ENCODE measurements at places on chromosomes 7 and 10.

- no peak for DNase-seq
Observed at GRCh38 chr7:234051-234707, 41.8 kb downstream of the FAM20C start.

GRCh38 chr10:6987536-6987945 lies 407.5 kb upstream of the PRKCQ start:
- DNase-seq, result no peak

GRCh38 chr7:116953372-116953905 lies at the start of gene ST7:
Gene ST7 (plus strand): TSS chr7:116953501. CDS start chr7:116953541, 40 bp downstream.
- DNase-seq, result peak; percentile 61

DNA sequence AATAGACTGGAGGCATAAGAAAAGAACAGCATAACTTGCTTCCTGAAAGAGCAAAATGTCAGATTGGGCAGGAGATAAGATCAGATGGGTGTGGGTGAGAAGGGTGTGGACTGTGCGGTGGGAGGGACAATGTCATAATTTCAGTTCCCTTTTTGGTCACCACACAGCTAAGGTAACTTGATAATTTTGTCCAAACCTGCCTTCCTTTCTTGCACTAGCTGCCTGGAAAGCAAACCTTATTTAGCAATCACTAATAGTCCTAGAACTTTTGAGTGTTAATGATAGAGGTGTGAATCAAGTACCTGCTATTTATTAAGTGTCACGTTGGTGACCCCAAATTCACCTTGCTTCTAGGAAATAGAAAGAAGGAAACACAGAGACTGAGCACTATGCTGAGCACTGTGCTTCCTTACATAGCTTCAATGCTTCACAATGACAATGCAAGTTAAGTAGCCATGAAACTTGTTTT lies 72.4 kb upstream of the SP4 start:
- no peak for DNase-seq

DNA sequence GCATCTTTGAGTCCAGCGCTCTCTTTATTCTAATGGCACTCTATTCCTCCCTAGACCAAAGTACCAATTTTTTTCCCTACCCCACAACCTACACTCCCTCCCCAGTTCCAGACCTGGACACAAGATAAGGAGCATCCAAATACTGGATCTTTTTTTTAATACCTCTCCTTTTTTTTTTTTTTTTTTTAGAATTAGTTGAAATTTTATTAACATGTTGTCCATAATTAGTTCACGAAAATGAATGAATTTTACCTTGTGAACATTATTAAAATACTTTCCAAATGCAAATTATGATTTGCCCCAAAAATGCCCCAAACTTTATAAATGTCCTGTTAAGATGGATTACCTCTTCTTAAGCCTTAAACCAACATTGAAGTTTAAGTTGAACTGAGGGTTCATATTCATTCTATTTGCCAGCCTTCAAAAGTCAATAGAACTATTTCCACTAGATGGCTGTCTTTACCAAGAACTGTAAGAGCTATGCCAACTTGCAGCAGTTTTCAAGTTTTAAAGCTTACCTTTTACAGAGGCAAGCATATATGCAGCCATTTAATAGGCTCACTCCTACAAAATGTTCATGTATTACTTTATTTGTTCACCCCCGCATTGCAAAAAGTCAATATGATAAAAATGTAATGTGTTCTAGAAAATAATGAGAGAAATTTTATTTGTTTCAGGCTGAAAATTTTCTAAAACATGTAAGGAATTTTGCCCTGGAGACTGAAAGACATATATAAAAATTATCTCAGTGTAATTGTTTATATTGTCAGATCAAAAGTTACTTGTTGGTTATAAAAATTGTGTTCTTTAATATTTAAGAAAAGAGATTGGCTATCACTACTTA lies 39.7 kb upstream of the TNKS2 start:
- DNase-seq, result peak; percentile 39

- DNase-seq, result no peak
Observed at GRCh38 chr7:28263622-28264271, 83.2 kb upstream of the JAZF1 start.

- DNase-seq, result no peak
Observed at GRCh38 chr10:137031-137430, 1.8 kb downstream of the ZMYND11 start.

- no peak for DNase-seq
Observed at GRCh38 chr7:54109501-54109900, 432.7 kb upstream of the VSTM2A start.

- DNase-seq, result no peak
Observed at GRCh38 chr10:32142646-32143045, 86.4 kb upstream of the KIF5B start.

DNA sequence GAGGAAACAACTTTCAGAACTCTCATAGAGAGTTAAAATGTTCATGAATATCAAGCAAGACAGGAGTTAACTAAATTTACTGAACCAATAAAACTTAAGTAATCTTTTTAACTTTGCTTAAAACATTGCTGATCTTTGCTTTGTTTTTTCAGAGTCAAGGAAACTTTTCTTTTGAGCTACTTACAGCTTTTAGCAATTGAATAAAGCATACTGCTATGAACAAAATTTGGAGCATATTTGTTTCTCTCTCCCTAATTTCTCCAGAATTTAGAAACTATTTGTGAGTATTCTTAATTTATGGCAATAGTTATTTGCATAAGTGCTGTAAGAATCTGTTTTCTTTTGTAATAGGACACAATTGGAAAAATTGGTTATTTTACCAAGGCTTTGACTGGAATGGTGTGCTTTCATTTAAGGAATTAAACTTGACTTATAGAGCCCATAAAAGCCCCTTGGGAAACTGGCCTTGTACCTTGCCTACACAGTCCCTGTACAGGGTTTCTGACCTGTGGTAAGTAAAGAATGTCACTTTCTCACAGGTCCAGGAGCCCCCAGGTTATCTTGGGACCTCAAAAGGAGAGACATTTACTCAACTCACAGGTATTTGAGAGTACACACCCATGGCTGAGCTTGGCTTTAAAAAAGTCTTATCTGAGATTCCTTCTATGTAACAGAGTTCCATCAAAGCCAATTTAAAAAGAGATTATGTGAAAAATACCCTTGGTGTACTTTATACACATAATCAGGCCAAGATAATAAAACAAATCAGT lies 23.3 kb upstream of the KIAA1549 start:
- DNase-seq, result no peak

GRCh38 chr7:74527842-74528241 lies 74.1 kb downstream of the GTF2IRD1 start:
- DNase-seq, result peak; percentile 71

GRCh38 chr10:118742782-118743181 lies 12.0 kb downstream of the CACUL1 start:
- no peak for DNase-seq

- no peak for DNase-seq
Observed at GRCh38 chr7:85343484-85343883, 156.6 kb upstream of the SEMA3D start.

- DNase-seq, result no peak
Observed at GRCh38 chr10:55867848-55868247, 493.2 kb downstream of the ZWINT start.

DNA sequence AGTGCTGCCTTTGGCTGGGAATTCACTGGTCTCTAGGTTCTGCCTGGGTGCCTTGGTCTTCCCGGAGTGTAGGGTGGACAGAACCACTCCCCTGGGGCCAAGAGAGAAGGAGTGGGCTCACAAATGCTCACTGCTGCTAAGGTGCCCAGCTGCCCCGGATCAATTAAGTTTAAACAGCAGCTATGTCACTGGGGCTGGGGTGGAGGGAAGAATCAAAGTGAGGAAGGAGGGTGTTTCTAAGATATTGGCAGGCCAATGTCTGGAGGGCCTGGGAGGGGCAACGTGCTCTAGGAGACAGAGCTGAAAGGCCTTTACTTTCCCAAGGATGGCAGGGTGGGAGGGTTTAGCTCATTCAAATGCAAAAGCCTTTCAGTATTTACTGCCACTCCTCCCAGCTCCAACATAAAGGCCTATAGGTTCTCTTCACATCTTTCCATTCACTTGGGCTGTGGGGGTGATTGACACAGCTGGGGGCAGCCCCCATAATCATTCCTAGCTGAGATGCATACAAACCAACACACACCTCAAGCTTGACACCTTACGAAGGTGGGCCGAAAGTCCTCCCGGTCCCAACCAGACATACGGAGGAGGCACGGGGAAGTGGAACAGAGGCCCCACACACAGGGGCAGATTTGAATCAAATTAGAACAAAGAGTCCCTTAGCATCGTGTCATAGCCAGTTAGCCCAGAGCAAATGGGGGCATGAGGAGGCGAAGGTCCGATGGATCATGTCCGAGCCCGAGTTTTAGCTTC lies 108.0 kb upstream of the EFCAB10 start:
- no peak for DNase-seq

DNA sequence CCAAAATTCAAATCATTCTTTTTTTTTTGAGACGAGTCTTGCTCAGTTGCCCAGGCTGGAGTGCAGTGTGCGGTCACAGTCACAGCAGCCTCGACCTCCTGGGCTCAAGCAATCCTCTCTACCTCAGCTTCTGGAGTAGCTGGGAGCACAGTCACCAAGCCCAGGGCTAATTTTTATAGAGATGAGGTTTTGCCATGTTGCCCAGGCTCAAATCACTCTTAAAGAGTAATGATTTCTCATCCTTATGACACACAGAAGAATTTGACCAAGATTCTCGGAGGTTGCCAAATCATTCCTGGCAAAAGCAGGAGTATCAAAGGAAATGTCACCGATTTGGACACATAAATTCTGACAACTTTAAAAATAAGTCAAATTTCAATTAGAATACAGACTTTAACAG lies 39.1 kb downstream of the SIRT1 start:
- DNase-seq, result no peak

DNA sequence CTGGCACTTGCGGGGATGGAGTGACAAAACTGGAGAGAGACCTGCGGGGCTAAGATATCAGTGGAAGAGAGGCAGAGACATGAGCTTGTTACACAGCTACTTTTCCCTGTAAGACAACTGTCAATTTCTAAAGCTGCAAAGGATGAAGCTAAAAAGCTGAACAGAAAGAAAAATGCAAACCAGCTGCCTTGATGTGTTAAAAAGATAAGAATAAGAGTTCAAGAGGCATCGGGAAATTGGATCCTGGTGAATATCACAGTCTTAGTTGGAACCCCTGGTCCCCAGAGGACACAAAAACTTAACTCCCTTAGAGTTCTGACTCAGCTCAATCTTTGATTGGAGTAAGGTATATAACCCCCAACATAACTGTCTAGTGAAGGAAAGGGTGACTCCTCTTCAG lies 38.8 kb downstream of the VPS41 start:
- DNase-seq, result no peak

GRCh38 chr10:119807960-119808697 lies 64.5 kb downstream of the MCMBP start:
- peak; percentile 24 for DNase-seq

All from large intestine (tissue), 12 donors.